Suprapubic skin (tissue), 4 donors: ENCODE measurements at places on chromosomes 6 and 20.

- no peak for DNase-seq
Measured at GRCh38 chr6:24574809-24575208, 71.2 kb downstream of the KIAA0319 start.

DNA sequence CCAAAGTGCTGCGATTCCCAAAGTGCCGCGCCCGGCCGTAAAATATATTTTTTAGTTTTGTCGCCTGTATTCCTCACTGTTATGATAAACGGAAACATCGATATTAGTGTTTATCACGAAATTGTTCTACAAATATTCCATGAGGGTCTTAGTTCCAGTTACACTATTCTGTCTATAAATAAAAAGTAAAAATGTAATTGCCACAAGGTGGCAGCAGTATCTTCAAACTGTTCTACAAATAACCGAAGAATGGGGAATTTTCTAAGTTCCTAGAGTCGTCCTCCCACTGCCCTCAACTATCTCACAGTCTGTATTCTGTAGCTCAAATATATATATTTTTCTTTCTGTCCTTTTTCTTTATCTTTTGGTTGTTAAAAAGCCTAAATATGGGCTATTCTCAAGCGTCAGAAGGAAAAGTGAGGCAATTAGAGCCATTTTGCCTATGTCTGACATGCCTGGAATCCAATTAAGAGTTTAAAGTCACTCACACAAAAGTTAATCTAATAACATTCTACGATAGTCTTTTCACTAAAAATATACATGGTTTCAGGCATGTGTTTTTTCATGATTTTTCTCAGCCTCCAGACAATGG is 14.2 kb upstream of the FAM162B start:
- no peak for DNase-seq

DNA sequence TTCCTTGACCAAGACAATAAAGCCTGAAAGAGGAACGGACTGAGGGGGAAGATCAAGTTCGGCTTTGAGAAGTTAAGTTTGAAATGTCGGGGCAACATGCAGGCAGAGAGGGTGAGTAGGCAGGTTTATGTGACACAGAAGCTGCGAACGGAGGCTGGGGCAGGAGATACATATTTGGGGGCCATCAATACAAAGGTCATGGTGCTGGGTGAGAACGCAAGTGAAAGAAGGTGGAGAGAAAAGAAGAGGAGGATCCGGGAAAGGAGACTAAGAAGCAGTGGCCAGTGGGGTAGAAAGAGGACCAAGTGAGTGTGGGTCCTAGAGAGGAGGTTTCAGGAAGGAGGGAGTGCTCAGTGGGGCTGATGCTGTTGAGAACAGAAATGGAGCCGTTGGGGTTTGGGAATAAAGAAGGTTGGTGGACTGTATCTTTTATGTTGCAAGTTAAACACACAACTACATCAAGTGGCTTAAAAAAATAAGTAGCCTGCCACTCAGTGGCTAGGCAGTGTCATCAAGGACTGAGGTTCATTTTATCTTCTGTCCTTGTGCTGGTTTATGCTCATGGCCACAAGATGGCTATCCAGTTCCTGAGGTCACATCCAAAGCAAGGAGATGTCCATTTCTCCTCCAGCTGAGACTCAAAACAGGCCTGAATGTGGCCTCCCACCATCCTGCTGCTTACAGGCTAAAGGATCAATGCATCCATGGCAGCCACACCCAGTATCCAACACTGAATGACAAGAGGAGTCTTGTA is 1.7 kb upstream of the BLCAP start:
- no peak for DNase-seq

DNA sequence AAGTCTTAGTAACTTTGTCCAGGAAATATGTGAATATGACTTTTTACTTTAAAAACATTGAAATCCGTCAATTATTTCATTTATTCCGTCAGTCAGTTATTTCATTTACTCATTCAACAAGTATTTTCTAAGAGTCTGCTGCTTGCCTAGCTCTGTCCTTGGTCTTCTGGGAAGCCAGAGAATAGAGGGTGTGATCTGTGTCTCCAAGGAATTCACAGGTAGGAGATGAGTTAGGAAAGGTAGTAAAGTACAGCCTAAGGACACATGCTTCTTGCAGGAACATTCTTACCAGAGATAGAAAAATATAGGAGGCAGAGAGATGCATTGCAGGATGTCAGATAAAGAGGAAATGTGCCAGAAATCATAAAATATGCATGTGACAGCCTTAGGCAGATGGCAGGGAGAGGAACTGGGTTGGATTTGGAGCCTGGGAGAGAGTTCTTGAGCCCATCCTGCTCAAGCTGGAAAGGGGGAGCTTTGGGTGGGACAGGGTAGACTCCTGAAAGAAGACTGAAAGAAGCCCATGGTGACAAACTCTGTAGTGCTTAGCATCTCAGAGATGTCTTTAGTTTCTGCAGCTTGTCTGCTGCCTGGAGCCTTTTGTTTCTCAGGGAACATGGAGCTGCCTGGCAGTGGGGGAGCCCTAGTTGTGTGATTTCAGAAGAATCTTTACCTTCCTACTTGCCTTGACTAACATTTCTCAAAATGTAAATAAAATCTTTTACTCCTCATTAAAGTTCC is 3.5 kb downstream of the SH3BGRL2 start:
- DNase-seq, result no peak

DNA sequence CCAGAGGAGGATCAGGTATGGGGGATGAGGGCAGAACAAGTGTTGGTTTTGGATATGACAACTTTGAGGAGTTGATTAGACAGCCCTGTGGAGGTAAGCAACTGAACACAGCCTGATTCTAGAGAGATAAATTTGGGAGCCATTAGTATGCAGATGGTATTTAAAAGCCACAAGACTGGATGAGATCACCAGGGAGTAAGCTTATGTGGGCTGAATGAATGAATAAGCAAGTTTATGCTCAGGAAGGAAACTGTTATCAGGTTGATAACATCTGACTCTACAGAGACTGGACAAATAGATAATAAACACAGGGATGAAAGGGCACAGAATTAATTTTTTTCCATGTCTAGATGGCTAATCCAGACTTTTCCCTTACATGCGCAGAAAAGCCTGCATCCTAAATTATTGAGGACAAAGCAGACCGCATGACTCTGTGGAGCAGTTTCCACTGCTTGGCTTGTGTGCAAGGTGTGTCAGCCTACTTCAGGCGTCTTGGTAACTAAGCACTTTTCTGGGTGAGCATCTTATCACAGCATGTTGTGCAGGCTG is 150.6 kb downstream of the GJA10 start:
- no peak for DNase-seq

DNA sequence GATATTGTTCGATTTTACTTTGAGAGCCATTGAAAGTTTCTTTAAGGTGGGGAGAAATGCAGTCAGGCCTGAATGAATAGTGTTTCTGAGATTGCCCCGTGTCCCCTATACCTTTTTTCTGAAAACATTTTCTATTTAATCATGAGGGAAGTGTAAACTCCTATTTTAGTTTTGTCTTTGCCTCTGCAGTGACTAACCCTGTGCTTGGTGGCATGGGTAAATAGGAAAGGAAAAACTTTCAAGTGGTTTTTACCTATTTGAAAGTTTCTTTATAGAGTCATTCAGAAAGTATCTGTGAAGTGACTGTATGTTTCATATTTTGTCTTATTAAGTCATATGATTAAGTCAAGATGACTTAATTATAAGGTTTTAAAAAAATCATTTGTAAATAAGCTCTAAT is 14.5 kb downstream of the SNRNP48 start:
- DNase-seq, result no peak

- peak; percentile 75 for DNase-seq
Measured at GRCh38 chr6:67663105-67663895, 971.8 kb upstream of the ADGRB3 start.

- DNase-seq, result peak; percentile 64
Measured at GRCh38 chr6:167324111-167324510, 775 bp upstream of the TTLL2 start.

GRCh38 chr6:54719131-54719530 is 127.4 kb upstream of the FAM83B start:
- DNase-seq, result no peak

GRCh38 chr6:103273048-103273447 is 1586.7 kb downstream of the HACE1 start:
- no peak for DNase-seq

- no peak for DNase-seq
Measured at GRCh38 chr6:24897186-24897585, 38.6 kb downstream of the RIPOR2 start.

DNA sequence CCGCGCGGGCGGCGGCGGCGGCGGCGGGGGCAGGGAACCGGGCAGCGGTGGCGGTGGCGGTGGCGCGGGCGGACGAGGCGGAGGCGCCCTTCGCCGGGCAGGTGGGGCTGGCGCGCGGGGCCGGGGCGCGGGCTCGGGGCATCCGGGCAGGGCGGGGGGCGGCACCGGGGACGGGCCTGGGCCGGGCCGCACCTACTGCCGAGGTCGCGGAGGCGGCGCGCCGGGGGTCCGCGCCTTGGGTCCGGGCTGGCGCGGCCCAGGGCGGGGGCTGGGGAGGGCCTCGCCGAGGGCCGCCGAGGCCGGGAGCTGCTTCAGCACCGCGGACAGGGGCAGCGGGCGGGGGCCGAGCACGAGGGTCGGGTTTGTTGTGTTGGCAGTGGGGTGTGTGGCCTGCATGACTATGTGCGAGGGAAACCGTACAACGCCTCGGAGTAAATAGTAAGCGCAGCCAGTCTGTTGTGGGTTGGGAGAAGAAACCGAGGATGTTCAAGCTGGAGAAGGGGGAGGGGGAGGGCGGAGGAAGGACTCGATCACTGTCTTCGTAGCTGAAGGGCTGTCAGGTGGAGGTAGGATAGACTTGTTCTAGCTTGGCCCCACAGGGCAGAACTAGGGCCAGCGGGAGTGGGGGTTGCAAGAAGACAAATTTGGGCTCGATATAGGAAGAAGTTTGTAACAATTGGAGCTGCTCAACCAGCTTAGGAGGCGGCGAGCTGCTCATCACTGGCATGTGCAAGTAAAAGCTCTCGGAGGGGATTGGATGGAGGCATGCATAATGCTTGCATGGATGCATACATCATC is 593 bp downstream of the MMP24 start:
- DNase-seq, result no peak

DNA sequence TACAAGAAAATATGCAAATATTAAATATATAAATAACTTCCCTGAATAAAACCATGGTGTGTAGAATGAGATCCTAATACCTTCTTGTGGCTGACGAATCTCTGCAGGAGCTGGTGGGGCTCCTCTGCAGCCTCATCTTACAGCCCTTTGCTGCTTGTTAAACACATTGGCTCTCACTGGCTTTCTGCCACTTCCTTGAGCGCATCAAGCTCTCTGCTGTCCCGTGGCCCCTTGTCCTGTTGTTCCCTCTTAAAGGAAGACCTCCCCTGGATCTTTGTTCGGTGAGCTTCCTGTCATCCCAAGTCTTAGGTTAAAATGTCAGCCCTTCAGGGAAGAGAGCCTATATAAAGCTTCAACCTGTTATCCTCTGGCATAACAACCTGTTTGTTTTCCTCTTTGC is 519.6 kb downstream of the DOK5 start:
- no peak for DNase-seq

- DNase-seq, result no peak
Measured at GRCh38 chr6:15953152-15953880, 175.6 kb upstream of the MYLIP start.
